Fibroblast of pulmonary artery (primary cell): ENCODE measurements at places on chromosomes 5 and 9.

GRCh38 chr5:39755452-39755851 is 330.7 kb upstream of the DAB2 start:
- DNase-seq = peak; percentile 39

DNA sequence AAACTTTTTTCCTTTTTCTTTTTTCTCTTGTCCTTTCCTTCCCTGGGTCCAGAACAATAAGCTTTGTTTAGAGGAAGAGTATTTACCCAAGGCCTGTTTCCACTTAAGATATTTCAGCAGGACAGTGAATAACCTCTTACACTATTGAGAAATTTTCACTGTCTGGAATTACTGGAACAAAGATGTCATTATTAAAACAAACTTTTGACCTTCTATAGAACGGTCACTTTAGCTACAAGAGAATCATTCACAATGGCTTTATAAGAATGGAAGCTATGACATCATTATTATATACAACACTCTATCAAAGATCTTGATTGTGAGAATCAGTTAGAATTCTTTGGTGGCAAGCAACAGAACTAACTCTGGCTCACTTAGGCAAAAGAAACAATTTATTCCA is 22.0 kb upstream of the ARHGAP26 start:
- peak; percentile 68 for DNase-seq

DNA sequence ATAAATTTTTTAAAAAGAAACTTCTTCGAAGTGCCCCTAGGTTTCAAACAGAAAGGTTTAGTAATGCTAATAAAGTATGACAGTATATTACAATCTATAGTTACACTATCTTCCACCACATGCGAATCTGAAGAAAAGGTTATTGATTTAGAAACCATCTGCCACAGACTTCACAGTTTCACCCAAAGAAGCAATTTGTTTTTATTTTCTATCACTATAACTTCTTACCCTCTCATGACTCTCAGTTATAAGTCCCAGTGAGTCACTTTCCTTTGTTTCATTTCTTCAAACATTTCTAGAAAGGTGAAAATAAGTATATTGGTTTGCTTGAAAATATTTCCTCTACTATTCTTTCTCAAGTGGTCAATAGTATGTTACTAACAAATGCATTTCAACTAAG is 93.6 kb downstream of the MCTP1 start:
- DNase-seq = no peak

DNA sequence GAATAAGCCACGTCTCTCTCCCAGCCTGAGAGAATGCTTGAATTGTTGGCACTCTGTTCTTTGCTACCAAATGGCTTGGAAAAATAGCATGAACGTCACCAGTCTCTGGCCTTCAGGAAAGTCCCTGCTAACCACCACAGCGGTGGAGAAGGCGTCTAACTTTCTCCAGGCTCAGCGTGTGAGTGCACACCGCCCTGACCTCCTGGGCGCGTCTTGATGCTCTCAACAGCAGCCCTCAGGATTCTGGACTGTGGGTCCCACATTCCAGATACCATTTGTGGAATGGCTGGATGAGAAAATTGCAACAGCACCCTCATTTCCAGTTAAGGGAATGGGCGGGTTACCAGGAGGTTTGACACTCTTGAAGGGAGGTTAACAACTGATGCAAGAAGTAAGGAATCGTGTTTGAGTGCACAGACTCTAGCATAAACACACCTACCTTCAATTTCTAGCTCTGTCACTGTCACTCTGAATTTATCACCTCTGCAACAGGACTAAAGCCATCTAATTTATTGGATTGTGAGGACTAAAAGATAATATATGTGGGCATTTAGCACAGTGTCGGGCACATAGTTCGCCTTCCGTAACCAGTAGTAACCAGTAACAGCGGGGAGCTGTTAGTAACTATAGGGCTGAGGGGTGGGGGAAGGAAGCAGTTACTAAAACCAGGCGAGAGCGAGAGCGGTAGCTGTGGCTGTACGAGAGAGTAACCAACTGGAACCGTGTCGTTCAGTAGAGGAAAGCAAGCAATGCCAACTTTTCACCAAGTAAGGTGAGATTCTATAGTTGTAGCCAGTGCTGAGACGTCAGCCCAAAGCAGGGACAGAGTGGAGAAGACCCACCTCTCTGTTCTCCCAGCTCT is 807 bp upstream of the PLGRKT start:
- DNase-seq = peak; percentile 48

DNA sequence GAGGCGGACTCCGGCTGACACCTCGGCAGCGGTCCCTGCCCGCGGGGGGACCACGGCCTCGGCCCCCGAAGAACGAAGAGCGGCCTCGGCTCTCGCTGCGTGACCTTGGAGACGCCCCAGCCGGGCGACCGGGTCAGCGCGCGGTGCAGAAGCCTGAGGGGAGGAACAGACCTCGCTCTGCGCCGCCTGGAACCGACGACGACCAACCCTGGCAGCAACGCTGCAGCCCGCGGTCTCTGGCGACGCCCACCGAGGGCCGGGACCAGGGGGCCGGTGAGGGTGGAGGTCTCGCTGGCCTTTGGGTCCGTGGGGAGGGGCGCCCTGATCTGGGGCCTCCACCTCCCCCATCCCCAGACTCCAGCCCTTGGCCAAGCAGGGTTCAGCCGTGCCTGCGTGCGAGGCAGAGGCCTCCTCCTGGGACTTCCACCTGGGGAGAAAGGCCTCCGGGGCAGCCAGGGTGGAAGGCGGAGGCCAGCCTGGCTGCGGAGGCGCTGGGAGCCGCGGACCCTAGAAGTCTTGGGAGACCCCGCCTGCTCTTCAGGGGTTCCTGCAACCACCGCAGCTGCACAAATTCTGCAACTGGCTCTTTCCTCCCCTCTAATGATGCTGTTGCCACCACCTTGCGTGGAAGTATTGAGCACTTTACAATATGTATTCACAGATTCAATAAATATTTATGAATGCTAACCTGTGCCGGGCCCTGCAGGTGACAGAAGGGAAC is 44.3 kb upstream of the SLC12A7 start:
- DNase-seq = no peak

GRCh38 chr9:19788614-19789271 is at the start of gene SLC24A2:
TSS of gene SLC24A2 (minus strand) at chr9:19789037.
- no peak for DNase-seq

GRCh38 chr9:135608294-135608998 is 30.9 kb downstream of the GLT6D1 start:
- DNase-seq = no peak

GRCh38 chr9:3662671-3663070 is 136.9 kb upstream of the RFX3 start:
- DNase-seq = peak; percentile 22

GRCh38 chr5:151221574-151221973 is 2.3 kb downstream of the CCDC69 start:
- DNase-seq = no peak

GRCh38 chr5:40904205-40904993 is 4.9 kb upstream of the C7 start:
- DNase-seq = peak; percentile 93

DNA sequence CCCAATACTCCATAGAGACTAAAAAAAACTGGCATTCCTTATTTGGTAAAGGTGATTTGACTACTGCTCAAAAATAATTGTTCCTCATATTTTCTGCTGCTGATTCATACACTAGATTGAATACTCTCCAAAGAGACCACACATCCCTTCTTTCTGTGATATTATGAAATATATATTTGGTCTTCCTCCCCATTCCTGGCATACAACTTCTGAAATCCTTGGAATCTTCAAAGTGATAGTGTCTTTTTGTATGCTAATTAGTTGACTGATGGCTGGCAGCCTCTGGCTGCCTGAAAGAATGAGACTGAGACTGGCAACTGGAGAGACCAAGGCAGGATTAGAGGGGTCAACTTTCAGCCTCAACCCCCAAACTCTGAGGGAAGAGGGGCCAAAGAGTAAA is 348.0 kb upstream of the RFX3 start:
- DNase-seq = peak; percentile 63

- DNase-seq = no peak
Observed at GRCh38 chr9:104788251-104788650, 24.3 kb downstream of the NIPSNAP3B start.

DNA sequence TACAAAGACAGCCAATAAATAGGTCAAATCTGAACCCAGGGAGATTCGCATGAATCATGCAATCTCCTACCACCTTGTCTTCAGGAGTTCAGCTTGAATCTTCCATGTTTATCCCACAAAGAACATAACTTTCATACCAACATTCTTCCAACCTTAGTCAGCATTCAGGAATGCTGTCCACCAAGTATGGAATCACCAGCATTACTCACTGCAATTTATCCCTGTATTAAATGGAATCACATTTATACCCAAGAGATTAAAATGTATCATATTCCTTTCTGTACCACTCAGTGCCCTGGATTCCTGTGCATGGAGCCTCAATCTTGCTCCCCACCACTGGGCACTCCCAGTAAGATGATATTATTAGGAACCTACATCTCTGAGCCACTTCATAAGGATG is 162.6 kb downstream of the GLIS3 start:
- DNase-seq = peak; percentile 96

DNA sequence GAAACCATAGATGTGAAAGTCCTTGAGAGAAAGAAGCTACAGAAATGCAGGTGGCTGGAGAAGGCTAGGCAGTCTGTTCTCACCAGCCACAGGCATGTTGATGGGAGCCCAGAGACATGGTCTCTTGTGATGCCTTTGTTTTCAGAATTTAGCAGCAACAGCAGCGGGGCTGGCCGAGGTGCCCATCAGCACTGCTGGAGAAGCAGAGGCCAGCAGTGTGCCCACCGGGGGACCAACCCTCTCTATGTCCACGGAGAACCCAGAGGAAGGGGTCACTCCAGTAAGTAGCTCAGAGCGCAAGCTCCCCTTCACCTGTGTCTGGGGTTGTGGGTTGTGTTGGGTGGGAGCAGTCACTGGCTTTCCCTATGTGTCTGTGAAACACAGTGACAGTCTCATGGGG is 59.6 kb downstream of the COL15A1 start:
- no peak for DNase-seq

DNA sequence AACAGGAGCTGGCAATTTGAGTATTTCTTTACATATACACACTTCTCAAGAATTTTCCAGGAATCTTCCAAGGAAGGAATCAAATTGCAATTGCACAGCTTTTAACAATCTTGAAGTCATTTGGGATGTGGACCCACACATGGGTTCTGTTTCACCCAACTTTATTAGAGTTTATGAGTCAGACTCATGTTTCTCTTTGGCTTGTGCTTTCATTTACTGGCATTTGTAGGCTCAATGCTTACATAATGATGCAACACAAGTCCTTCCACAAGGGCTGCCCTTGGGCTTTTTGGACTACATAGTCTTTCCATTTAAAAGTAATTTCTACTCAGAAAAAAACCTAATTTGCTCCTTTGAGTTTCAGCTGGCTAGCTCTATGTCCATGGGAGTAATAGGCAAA is 4.6 kb upstream of the CDC37L1 start:
- DNase-seq = peak; percentile 61

- peak; percentile 91 for DNase-seq
Observed at GRCh38 chr5:157387683-157388093, 72.3 kb upstream of the NIPAL4 start.

GRCh38 chr9:135080286-135081263 is 6.9 kb upstream of the OLFM1 start:
- no peak for DNase-seq

DNA sequence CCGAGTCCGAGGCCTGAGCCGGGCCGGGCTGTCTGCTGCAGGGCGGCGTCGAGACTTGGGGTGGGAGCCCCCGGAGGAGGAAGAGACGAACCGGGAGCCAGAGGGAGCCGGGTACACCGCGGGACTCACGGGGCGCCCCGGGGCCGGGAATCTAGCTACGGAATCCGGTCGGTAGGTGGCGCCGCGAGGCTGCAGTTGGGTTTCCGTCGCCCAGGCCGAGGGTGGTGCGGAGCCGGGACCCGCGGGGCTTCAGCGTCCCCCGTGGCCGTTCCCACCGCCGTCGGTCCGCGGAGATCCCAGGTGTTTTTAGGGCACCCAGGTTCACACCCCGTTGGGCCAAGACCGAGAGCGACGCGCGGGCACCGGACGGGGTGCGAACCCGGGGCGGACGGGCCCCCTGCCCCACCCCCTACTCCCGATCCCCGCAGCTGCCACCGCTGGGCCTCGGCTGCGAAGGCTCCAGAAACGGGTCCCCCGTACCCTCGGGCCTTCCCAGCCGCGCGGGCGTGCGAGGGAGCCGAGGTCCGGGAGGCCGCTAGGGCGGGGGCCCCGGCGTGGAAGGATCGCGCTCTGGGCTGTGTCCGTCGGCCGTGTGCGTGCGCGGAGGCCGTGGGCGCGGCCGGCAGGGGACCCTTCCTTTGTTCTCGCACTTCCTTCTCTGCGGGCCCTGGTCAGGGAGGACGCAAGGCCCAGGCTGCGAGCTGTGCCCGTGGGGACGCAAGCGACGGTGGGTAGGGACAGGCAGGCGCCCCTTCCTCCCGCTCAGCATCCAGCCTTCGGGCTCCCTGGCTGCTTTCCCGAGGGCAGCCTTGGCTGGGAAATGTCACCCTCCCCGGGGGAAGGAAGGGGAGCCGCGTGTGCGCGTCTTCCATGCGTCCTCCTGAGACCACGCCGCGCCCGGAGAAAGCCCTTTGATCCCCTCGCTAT is 146.6 kb downstream of the GAPVD1 start:
- peak; percentile 72 for DNase-seq

DNA sequence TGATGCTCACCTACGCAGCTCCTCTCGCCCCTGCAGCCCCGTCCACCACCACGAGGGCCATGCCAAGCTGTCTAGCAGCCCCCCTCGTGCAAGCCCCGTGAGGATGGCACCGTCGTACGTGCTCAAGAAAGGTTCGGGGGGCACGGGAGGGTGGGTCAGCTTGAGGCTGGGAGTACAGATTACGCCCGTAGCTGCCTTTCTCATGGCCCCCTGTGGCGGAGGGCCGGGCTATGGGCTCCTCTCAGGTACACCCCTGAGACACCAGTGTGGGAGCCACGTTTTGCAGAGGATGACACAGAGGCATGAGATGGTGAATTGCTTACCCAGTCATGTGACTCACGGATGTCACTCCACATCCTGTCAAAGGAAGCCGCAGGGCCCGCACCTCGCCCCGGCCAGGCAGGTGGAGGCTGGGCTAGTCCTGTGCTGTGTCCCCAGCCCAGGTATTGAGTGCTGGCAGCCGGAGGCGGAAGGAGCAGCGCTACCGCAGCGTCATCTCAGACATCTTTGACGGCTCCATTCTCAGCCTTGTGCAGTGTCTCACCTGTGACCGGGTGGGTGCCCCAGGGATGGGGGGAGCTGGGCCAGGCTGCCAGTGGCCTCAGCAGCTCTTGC is 33.7 kb downstream of the USP20 start:
- DNase-seq = no peak

- no peak for DNase-seq
Observed at GRCh38 chr5:2000591-2000990, 117.9 kb upstream of the IRX4 start.

GRCh38 chr9:121998513-121999049 is 94.5 kb downstream of the TTLL11 start:
- no peak for DNase-seq

GRCh38 chr5:172898218-172898842 is 60.9 kb upstream of the RPL26L1 start:
- DNase-seq = no peak

GRCh38 chr5:160802592-160802991 is 49.4 kb downstream of the ATP10B start:
- DNase-seq = no peak
